ENCODE measurements at places on chromosomes 1 and 21.

DNA sequence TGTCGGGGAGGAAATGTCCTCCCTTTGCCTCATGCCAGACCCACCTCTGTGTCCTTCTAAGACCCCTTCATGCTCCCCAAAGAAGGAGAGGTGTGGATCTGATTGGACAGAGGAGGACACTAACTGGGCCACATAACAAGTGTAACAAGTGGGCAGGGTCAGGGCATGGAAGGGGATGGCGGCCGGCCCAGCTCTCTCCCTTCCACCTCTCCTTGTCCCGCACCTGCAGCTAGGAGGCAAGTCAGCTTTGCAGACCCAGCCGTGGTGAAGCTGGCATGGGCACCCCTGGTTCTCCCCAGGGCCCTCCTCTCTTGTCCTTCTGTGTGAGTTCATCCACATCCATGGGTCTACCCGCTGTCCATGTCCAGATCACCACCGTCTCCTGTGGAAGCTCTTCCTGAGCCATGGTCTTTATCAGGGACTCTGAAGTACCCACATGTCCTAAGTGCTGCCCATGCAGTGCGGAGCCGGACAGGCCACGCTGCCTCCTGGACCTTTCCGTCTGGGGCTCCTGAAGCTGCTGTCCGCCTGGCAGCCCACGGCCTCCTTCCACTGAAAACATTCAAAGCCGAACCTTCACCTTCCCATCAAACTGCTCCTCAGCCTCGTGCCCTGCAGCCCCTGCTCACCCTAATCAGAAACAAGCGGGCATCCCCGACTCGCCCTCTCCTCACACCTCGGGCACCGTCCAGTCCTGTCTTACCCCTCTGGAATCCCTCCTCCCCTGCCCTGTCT is 460.5 kb downstream of the PTPRU start:
- no peak for DNase-seq

DNA sequence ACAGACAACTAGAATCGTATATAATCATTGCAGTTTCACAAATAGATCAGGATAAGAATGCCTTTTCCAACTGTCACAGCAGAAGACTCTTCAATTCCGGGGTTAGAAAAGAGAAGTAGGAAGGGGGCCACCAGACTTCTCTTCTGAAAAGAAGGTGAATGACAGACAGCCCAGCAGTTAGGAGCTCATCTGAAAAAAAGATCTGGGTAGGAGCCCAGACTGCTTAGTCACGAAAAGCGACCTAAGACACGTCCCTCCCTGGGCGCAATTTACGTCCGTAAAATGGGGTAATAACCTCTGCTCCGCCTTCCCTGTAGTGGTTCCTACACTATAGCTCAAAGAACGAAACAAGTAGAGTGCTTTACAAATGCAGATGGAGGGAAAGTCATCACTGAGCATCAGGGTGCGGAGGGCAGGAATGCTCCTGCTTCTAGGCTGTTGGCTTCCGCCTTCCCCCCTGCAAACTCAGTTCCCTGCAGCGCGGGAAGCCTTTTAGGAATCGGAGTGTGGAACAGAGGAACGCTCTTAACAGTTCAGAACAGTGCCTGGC is 582 bp downstream of the ORC1 start:
- DNase-seq, result peak; percentile 71

DNA sequence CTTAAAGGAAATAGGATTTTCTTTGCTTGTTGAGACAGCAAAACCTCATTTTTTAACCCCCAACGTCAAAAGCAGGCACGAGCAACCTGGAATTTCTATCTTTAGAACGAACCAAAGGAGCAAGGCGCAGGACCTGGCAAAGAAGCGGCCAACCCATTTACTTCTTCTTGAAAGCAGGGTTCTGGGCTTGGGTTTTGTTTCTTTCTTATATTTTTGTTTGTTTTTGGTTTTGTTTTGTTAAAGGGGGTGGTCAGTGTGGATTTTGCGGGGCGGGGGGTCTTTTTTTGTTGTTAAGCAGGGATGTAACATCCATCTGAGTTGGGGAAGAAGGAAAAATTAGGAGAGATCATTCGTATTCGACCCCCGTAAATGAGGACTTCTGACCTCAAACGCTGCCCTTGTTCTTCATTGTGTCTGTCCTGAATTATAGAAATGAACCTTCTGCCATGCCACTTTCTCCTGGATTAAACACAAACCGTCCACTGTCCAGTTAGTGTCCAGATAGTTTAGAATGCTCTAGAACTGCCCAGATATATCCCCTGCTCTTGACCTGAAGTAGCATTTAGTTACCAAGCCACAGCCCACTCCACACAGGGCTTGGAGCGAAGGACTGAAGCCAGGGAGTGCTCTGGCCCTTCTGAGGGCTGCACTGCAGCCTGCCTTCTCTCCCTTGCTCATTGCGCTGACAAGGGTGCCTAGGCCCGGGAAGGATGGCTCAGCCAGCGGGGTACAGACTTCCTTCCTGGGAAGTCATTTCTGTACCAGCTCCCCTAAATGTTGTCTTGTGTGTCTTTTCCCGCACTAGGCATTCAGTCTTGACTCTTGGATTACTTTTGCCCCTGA is 909 bp upstream of the APP start:
- DNase-seq, result no peak

GRCh38 chr1:224666913-224667312 is 50.8 kb downstream of the CNIH3 start:
- DNase-seq, result no peak

DNA sequence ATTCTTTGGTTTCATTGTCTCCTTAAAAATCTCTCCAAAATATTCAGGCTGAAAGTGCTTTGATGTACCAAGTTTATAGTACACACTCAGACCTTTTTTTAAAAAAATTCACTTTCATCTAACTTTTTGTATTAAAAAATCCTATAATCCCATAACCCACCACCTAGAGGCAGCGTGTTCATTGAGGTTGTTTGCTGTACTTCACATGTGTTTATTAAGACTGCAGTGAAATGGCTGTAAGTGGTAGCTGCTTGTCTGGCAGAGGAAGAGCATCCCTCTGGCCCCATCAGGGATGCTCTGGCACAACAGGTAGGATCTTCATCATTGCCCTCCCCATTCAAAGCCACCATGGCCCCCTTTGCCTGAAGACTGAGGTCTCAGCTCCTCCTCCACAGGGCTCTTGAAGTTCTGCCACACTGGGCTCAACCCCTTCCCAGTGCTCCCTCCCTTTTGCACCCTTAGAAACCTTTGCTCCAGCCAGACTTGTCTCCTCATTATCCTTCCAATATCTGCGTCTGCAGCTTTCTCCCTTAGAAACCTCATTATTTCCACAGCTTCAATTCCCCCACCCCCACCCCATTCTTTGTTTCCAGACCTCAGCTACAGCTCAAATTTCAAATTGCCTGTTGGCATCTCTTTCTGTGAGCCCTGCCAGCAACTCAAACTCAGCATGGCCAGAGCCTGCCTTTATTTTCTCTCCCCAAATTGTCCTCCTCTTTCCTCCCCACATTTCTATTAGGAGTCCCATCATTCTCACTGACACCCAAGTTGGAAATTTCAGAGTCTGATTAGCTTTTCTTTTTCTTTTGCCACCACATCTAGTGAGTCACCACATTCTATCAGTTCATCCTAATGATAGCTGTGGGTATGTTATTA is 369.6 kb upstream of the USP24 start:
- DNase-seq, result peak; percentile 35

DNA sequence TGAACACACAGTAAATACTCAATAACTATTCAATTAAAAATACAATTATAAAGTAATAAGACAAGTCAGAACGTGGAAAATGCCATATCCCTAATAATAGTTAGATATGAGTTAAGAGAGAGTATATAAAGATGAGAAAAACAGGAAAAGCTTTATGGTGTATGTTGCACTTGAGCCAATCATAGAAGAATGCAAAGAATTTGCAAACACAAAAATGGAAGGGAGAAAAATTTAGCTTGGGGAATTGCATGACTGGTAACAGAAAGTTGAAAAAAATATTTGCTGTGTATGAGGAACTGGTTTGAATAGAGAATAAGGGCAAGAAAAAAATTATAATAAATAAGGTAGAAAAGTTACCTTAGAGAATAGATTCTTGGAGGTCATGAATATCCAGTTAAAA is 739.6 kb upstream of the CXADR start:
- DNase-seq, result peak; percentile 58

DNA sequence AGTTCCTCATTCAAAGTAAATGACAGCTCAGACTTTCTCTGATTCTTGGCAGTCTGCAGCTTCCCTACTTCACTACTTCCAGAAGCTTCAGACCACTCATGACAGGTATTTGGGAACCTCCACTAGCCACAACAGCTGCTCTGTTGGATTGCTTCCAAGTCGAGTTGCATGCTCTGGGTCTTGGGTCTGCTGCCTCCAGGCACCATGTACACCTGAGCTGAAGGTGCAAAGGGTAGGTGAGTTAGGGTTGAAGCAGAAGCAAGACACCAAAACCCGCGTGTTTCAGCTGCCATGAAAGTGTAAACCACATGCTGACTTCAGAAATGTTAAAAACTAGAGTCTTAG is 62.7 kb downstream of the ZNF684 start:
- no peak for DNase-seq

DNA sequence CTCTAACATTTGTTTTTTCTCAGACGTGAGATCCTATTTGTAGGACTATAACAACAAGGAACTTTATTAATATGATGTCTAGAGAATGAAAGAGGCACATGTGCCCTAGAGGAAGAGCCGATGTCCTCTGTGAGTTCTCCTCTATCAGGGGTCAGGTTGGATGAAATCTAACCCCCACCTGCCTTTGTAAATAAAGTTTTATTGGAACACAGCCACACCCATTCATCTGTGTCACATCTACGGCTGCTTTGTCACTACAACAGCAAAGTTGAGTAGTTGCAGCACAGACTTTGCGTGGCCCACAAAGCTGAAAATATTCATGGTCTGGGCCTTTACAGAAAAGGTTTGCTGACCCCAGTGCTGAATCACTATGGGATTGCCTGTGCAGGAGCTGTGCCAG is 571 bp upstream of the CAPN9 start:
- DNase-seq, result no peak

- no peak for DNase-seq
Observed at GRCh38 chr1:107058245-107059032, 2.0 kb downstream of the PRMT6 start.

DNA sequence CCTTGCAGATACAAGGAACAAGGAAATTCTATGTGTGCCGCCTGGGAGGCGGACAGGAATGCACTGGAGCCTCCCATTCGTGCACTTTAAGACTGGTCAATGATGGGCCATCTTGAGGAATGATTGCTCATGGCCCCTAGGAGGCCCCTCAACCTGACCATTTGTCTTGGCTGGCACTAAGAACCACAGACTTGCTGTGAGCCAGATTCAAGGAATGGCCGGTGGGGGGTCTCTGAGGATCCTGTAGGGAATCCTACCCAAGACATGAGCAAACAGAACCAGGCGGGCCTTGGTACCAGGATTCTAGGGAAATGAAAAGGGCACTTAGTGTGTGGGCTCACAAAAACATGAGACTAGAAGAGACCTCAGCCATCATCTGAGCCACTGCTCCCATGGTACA is 28.1 kb upstream of the GOLT1A start:
- DNase-seq, result no peak

- DNase-seq, result peak; percentile 38
Observed at GRCh38 chr1:54335011-54335754, 71.0 kb downstream of the SSBP3 start.

- peak; percentile 94 for DNase-seq
Observed at GRCh38 chr1:115545791-115546733, 95.7 kb upstream of the VANGL1 start.

DNA sequence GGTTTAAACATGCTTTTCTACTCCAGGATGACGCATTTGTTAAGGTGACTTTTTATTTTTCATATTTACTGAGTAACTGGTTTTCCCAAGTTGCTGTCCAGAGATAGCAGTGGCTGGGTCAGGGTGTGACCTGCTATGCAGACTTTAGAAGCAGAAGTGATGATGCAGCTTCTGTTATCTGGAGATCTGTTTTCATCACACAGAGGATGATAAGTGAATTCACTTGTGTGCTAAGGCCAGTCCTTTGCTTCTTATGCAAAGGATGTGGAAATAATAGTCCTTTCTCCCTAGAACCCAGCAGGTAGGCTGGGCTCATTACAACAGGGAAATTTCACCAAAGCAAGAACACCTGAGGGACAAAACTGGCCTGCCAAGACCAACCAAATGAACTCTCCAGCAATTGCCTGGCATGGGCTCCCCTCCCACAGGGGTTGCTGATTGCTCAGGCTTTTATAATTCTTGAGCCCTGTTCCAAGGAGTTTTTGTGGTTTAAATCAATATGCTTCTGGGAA is 97.8 kb upstream of the LPGAT1 start:
- no peak for DNase-seq

- no peak for DNase-seq
Observed at GRCh38 chr1:180235077-180235501, 5.0 kb downstream of the LHX4 start.

DNA sequence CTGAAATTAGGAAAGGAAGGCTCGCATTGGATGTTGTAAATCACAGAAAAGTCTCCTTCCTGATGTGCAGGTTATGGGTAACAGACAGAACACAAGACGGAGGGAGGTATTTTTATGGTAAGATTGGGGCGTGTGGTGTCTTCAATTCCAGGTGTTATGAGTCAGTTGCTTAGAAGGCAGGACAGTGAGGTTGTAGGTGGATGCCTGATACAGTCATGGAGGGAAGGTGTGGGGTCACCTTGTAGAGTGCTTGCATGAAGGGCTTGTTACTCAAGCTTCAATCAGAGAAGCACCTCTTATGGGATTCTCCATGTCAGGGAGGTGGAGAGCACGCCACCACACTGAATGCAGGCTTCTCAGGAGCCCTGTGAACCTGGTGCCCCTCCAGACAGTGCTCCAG is 63.1 kb downstream of the C1orf21 start:
- no peak for DNase-seq

DNA sequence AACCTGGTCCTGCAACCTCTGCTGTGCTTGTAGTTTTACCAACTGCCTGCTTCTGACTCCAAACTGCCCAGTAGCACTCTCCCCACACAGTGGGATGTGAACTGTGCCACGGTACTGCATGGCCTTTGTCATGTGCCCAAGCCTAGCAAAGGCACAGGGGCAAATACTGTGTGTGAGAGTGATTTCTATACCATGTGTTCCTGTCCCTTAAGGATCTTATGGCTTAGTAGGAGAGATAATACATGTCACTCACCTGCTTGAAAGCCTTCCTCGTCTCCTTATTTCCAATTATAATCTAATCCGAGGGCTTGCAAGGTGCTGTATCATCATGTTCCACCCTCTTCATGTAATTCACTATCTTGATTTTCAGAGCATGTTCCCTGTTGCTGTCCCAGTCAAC is 51.3 kb downstream of the UBE4B start:
- no peak for DNase-seq

DNA sequence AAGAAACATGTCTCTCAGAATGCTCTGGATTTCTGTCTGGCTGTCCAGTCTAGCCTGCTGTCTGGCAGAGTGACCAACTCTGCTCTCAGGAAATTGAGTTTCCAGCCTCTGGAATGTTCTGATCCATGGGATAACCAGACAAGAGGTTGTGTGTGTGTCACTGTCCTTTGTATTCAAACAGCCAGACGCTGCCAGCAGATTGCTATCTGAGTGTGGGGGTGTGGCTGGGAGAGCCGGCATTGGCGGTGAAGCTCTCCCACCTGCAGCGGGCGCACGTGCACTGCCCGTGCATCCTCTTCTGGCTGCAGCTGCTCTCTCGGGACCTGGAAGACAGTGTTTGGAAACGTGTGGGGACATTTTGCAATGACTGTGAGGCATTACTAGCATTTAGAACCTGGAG is 26.1 kb downstream of the PKP1 start:
- DNase-seq, result peak; percentile 39

Measured in cardiac fibroblast (primary cell).